ENCODE measurements at places on chromosomes 5 and 9.

DNA sequence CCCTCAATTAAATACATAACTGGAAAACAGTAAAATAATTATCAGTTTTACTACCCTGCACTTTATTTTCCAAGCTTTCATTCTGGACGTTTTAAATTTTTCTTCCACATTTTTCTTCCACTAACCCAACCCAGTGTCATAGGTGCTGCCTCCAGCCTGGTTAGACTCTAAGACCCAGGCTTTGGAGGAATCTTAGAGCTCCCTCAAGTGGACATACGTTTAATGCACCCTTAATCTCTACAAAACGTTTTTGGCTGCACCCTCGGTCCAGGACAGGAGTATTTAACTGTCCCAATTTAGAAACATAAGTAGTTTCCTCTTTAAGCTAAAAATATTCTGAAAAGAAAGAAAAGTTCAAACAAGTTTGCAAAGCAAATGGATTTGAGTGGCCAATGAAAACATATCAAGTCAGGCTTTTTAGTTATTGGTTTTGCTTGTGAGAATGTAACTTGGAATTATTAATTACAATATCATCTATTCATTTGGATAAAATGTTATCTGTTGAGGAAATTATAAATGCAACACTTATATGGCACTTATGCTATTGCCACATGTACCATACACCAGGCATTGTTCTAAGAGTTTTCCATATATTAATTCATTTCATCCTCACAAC, 38.9 kb downstream of the CDH6 start:
- DNase-seq = no peak

- no peak for DNase-seq
Observed at GRCh38 chr9:80932181-80932580, 757.2 kb downstream of the TLE1 start.

- DNase-seq = no peak
Observed at GRCh38 chr9:18896531-18897179, 136.4 kb downstream of the SAXO1 start.

GRCh38 chr5:177355868-177356168, 1.9 kb upstream of the RGS14 start:
- no peak for DNase-seq

GRCh38 chr9:69971643-69972449, 71.8 kb upstream of the MAMDC2 start:
- peak; percentile 29 for DNase-seq

GRCh38 chr9:76323490-76323889, 70.7 kb downstream of the RFK start:
- DNase-seq = no peak

- DNase-seq = no peak
Observed at GRCh38 chr5:34008802-34009201, 952 bp upstream of the AMACR start.

GRCh38 chr5:76358-77169, 15.4 kb upstream of the PLEKHG4B start:
- DNase-seq = no peak
